Activated CD4-positive, alpha-beta T cell treated with anti-CD3 and anti-CD28 coated beads, Interleukin-10, Interleukin-2, amounts not matched to agents 100 ng/mL and 50 ng/mL, durations not matched to agents 16 hours and 8 hours (primary cell): ENCODE measurements at places on chromosomes 3 and 15.

DNA sequence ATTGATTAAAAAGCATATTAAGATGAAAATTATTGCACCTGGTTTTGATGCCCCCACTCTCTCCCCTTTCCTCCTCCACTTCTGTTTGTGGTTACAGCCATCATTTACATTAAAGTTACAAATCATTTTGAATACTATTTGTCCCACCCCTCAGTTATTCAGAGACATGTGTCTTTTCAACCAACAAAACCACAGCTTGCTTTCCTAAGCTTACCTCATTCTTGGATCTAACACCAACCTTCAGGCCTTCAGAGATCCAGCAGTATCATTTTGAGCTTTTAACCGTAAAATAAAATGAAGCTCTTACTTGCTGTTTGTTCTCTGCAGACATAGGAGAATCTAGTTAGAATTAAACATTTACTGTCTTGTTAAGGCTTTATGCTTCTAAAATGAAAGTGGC lies 4.7 kb downstream of the PXYLP1 start:
- no peak for DNase-seq

DNA sequence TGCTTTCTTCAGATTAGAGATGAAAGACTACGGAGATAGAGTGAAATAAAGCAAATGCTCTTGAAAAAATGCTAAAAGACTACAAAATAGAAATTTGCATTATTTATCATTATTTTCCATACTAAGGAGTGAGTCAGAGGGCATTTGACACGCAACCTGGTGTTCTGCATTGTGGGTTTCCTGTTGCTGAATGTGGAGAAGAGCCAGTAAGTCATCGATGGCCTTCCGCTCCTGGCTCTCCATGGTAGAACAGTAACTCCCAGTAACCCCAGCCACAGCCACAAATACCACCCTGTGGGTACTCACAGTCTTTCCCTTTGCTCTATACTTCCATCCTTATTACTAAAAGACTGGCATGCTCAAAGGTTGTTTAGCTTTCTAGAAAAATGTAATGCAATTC lies 61.5 kb downstream of the CGGBP1 start:
- DNase-seq, result peak; percentile 80

DNA sequence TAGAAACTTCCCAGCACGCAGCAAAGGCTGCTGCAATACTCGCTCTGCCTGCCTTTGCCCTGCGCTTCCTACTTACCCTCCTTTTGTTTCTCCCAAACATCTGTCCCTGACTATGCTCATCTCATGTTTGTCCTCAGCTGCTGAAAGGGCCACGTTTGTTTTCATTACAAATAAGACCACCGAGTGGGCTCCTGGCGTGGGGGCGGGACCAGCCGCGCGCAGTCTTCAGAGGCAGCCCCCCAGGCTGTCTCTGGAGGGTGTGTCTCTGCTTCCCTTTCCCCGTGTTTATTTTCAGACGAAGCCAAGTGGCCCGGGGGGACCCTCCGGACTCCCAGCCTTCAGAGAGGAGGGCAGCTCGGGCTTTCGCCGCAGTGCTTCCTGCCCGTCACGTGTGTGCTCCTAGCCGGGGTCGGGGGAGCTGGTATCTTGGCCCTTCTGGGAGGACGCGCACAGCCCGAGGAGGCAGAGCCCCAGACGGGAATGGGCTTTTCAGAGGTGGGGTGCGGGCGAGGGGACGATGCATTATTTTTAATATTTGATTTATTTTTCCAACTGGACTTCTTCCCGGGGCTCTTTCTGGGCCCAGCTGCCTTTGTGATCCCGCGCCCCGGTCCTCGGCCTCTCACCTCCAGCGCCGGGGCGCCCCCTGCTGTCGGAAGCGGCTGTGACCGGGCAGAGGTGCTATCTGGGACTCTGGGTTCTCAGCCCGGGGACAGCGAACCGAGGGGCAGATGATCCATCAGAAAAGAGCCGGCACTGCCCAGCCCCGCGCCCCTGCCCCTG lies 70.0 kb upstream of the CGNL1 start:
- DNase-seq, result peak; percentile 90

GRCh38 chr3:42504334-42505127 lies 2.1 kb downstream of the VIPR1 start:
- DNase-seq, result no peak

- DNase-seq, result no peak
These were observed 12.8 kb downstream of the CSNK1G1 start for GRCh38 chr15:64343222-64343621.

GRCh38 chr3:141945726-141946485 lies 69.5 kb downstream of the ATP1B3 start:
- no peak for DNase-seq

DNA sequence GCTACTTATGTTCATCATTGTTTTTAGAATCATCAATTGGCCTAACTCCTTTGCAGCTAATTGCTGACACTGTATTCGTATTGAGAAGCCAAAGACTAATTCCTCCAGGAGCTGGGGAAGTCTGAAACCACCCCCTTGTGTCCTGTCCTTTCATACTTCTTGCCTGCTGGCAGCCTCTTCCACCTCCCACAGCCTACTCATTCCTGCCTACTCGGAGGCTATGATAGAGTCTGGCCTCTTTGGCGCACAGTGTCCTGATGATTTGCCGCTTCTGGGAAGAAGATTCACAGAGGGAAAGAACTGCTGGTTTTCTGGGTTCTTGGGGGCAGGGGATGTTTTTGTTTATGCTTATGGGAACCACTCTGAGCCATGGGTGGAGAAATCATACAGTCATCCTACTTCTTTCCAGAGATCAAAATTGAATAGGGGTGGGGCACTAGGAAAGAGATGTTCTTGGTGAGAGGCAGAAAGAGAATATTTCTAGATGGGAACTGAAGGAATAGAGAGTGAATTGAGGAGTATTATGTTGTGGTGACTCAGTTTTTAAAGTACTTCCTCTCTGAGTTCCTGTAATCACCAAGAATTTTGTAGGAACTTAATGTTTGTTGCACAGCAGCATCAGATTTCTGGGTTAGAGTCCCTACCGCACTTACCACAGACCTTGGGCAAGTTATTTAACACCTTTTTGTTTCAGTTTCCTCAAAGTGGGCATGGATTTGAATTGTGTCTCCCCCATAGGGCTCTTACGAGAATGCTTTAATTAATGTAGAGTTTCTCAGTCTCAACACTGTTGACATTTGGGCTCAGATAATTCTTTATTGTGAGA lies 22.1 kb upstream of the SCAANT1 start:
- DNase-seq, result peak; percentile 49

GRCh38 chr15:96687388-96688107 lies 357.0 kb downstream of the NR2F2 start:
- DNase-seq, result no peak

GRCh38 chr3:126999383-126999782 lies 16.5 kb downstream of the PLXNA1 start:
- no peak for DNase-seq

GRCh38 chr15:50224606-50225005 lies 40.9 kb downstream of the HDC start:
- DNase-seq, result no peak

- DNase-seq, result no peak
These were observed 8.3 kb downstream of the RPL14 start for GRCh38 chr3:40465456-40465855.

DNA sequence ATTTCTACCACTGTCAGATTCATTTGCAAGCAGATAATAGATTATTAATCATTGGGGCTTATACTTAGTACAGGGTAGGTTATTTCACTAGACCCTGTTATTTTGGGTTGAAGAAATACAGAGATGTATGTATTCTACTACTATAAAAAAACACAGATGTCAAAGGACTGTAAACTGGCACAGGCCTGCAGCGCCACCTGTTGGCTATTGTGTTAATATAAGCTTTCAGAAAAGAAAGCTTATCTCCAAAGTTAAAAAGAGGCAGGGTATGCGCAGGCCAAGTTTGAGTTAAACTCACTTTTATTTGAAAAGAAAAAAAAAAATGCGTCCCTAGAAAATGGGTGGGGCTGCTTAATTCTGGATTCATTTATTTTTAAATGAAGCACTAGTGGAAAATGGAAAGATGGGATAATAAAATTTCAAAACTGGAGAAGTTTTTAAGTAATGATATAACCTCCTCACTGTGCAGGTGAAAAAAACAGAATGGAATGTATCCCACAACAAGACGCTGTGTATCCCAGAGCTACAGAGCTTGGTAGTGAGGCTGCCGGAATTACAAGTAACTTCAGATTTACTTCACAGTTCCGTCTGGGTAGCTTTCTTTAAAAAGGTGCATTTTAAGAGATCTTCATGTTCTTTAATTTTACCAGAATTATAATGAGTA lies 407.2 kb upstream of the TGFBR2 start:
- DNase-seq, result peak; percentile 64

DNA sequence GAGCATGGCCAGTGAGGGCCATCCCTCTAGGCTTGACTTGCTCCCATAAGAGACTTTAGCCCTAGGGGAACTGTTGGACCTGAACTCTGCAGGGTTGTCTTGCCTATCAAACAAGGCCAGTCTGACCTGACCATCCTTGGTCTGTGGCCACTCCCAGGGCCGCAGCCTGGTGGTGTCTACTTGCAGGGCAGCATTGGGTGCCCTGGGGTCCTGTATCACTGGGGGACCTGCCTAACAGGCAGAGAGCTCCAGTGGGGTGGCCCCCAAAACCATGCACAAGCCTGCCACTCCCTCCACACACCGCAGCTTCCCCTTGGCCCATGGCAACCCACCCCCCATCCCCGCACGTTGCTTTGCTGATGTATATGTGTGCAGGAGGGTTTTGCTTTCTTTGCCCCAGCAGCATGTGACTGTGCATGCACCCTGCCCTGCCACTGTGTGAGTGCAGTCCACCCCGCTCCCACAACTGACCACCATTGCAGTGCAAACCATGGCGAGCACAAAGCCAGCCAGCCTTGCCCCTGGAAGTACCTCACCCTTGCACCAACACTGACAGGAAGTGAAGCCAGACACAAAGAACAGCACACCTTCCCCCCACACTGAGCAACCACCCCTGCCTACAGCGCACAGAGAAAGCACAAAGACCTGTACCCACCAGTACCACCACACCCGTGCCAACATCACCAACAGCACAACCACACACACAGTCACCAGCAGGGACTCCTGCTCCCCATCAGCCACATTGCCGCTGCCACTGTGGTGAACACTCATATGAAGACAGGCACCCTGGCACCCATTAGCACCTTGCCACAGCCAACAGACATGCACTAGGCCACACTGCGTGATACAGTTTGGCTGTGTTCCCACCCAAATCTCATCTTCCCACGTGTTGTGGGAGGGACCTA lies 88.8 kb downstream of the SENP7 start:
- no peak for DNase-seq

GRCh38 chr3:17195192-17195611 lies 310.4 kb downstream of the PLCL2 start:
- peak; percentile 79 for DNase-seq

GRCh38 chr3:108312656-108313055 lies 16.3 kb downstream of the HHLA2 start:
- no peak for DNase-seq

- DNase-seq, result no peak
These were observed 46.0 kb downstream of the RAB11A start for GRCh38 chr15:65914981-65915925.

GRCh38 chr15:96170979-96171739 lies 159.3 kb upstream of the NR2F2 start:
- no peak for DNase-seq

GRCh38 chr15:81049835-81050234 lies 49.1 kb downstream of the TLNRD1 start:
- DNase-seq, result no peak

DNA sequence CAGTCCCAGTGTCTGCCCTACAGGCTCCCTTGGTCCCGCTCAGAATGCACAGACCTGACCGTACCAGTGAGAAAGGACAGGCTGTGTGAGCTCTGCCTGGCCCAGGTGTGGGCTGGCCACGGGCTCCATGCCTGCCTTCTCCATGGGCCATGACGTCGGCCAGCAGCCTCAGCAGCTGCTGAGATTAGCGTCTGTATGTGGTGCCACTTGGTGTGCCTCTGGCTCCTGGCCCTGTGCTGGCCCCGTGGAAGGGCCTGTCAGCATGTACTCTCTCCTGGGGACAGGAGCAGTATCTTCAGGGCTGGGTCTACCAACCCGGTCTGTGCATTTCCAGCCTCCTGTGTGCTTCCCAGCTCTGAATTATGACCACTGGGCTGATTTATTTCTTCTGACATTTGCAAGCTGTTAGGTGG lies 25.7 kb downstream of the KLF13 start:
- DNase-seq, result no peak

DNA sequence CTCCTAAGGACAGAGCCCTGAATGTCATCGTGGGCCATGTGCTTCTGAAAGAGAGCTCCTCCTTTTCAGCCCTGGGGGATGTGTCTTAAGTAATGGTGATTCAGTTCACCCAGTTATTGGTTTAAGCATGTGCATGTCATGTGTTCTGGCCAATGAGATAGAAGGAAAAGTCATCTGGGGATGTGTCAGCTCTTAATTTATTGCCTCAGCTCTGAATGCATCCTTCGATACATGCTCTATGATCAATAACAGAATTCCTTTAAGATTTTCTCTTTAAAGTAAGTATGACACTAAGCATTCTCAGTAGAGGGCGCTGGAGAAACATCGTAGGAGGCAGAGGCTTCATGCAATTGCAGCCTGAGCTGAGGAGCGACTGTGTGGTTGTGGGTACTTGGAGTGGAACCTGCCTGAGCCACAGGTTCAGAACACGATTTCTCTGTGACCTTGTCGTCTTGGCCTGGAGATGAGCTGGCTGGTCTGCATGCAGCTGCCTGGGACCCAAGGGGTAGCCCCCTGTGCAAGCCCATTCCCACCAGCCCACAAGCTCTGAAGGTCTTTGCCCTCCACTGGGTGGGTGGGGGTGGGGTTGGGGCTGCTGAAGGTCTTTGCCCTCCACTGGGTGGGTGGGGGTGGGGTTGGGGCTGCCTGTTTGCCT lies 69.5 kb downstream of the C3orf38 start:
- peak; percentile 43 for DNase-seq

GRCh38 chr3:65676580-65676979 lies 362.1 kb downstream of the MAGI1 start:
- DNase-seq, result no peak

- DNase-seq, result no peak
These were observed 80.6 kb downstream of the FBXL22 start for GRCh38 chr15:63677778-63678177.

GRCh38 chr3:70607469-70607868 lies 295.0 kb upstream of the MDFIC2 start:
- DNase-seq, result no peak

- DNase-seq, result peak; percentile 1
These were observed 346.6 kb downstream of the CNTN6 start for GRCh38 chr3:1439395-1439794.

GRCh38 chr15:59256482-59256881 lies 49.8 kb downstream of the LDHAL6B start:
- DNase-seq, result no peak
